ENCODE measurements at places on chromosomes 7 and 10.

- peak; percentile 4 for DNase-seq
These were observed 114.0 kb downstream of the PDGFA start for GRCh38 chr7:405489-406211.

- no peak for DNase-seq
These were observed 102.5 kb upstream of the APBB1IP start for GRCh38 chr10:26335574-26336093.

DNA sequence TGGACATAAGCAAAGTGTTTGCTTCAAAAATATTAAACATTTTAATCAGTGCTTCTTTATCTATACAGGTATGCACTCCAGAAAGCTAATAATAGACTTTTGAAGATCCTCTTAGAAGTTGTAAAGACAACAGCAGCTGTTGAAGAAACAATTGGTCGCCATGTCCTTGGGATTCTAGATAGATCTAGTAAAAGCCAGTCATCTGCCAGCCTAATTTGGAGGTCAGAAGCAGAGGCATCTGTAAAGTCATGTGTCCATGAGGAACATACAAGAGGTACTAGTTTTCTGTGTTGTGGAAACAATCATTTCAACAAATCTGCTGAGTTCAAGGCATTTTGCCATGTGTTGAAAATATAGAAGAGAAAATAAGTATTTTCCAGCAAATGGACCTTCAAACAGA is 89.3 kb downstream of the CYP51A1 start:
- no peak for DNase-seq

DNA sequence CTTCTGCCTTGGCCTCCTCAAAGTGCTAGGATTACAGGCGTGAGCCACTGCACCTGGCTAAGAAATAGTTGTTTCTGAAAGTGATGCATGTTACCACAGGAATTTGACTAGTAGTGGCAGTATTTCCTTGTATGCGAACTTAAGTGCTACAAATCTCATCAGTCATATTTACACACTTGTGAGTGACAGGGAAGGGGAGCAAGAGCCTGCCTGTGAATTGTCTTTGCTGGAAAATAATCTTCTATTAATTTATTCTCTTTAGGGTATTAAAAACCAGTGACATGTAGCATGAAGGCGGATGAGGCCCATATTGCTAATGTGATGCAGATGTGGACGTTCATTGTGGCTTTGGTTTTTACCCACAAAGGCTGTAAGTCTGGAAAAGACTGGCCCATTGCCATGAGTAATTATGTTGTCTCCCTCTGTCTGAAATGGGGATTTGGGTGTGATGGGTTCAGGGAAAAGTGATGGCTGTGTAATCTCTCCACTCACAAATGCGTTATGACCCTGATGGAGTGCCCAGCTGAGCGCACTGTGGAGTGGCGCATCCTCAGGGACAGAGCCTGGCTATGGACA is 97.6 kb downstream of the CCNY start:
- no peak for DNase-seq

- DNase-seq = no peak
These were observed 254.9 kb downstream of the SNX10 start for GRCh38 chr7:26546508-26547053.

GRCh38 chr7:77182261-77182660 is 17.4 kb downstream of the FGL2 start:
- no peak for DNase-seq

- DNase-seq = no peak
These were observed 330.0 kb downstream of the ARL4A start for GRCh38 chr7:13017333-13017857.

- no peak for DNase-seq
These were observed 21.8 kb downstream of the KCP start for GRCh38 chr7:128888756-128889095.

GRCh38 chr10:110919971-110920881 is 822 bp downstream of the SHOC2 start:
- DNase-seq = peak; percentile 40
